ENCODE measurements at places on chromosomes 1 and 21.

DNA sequence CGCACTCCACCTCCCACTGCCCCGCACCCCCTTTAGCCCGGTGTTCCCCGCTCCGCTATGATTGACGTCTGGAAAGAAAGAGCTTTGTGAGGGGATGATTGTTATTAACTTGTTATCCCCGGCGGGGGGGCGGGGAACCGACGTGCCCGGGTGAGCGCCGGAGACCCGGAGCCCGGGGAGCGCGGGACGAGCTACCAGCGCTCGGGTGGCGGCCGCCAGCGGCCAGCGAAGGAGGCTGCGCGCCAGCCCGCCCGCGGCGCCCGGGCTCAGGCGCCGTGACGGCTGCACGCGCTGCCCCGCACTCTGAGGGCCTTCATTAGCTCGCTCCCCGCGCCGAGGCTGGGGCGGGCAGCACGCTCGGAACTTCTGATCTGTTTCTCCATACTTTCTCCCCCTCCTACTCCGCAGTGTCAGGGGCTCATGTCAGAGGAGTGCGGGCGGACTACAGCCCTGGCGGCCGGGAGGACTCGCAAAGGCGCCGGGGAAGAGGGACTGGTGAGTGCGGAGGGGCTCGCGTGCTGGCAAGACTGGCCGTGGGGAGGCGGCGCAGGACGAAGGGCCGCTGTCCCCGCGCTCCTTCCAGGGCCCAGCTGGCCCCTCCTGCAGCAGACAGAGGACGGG lies 2.1 kb downstream of the LHX8 start:
- no peak for DNase-seq

- DNase-seq: no peak
These were observed 33.3 kb downstream of the EIF2D start for GRCh38 chr1:206578978-206579374.

- DNase-seq: no peak
These were observed 6.6 kb upstream of the PRPF38B start for GRCh38 chr1:108685529-108685928.

GRCh38 chr1:212918824-212919223 lies 31.5 kb upstream of the VASH2 start:
- no peak for DNase-seq

DNA sequence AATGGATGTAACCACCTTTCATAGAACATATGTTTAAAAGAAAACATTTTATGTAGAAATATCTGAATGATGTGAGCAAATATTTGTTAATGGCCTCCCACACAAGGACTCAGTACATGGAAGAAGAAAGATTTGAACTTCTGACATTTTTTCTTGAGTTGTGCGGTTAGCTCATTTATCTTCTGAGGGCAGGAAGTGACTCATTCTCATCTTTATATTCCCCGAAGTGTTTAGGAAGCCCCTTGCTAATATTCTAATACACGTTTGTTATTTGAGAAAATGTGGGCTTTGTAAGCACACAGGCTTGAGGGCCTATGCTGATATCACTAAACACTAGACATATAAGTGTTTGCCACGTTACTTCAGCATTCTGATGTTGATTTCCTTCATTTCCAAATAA lies 392.5 kb upstream of the PTBP2 start:
- no peak for DNase-seq

- no peak for DNase-seq
These were observed 57.7 kb upstream of the F3 start for GRCh38 chr1:94599095-94599813.

GRCh38 chr21:46061950-46062349 lies 36.0 kb upstream of the COL6A2 start:
- DNase-seq: no peak

- DNase-seq: no peak
These were observed 8.0 kb upstream of the FAM20B start for GRCh38 chr1:179017383-179018326.

Measured in naive B cell (primary cell).